ENCODE measurements at places on chromosomes 3 and 15.

GRCh38 chr15:33982516-33982915 lies 14.2 kb downstream of the CHRM5 start:
- no peak for DNase-seq

DNA sequence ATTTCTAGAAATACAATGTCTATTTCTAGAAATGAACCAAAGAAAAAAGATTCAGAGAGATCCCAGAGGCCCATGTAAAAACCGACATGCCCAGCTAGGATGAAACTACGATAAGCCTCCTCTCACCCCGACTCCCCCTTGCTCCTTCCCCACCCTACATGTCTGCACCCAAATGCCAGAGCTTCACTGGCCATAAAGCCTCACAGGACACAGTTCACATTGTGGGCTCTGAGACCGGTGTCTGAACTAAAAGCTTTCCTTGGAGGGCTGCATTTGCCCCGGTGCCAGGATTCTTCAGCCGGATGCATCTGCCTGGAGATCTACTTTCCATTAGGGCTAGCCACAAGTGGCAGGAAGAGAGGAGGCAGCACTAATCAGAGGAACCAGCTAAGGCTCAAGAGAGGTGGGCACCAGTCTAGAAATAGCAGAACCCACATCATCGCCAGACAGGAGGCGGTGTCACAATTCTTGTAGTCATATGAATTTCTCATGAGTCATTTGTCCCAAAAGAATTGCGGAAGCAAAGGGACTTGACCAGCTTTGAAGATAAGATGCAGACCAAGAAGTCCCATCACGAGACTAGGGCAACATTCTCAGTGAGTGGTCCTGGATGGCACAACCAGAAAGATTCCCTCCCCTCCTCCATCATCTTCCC lies 353.6 kb downstream of the NTRK3 start:
- no peak for DNase-seq

DNA sequence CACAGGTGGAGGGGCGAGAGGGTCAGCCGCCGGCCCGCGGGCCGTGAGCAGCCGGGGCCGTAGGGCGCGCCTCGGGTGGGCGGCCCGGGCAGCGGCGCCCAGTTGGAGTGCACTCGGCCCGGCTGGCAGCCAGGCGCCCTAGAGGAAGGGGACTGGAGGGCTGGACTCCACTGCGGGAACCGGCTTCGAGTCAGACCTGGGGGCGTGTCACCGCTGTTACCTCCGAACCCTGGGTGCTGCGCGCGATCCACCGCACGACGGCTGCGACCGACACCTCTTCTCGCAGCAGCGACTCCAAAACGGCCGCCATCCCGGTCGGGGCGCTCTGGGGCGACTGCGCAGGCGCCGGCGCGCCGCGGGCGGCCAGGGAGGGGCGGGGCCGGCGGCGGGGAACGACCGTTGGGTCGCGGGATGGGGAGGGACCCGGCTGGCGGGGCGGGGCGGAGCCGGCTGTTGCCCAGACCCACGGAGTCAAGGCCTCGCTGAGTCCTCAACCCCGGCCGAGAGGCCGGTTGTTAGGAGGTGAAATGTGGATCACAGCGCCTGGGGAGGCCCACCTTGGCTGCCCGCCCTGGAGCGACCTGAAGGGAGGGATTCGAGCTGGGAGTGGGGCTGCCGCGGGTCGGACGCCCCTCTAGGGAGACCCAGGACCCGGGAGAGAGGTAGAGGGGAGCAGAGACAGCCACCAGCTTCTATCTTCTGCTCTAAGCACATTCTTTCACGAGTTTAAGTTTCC lies at the start of gene CDAN1:
CDAN1 (minus strand) TSS at position 336 of the 736 bp plus-strand sequence; CDS start at position 310, 26 bp downstream.
- DNase-seq: peak; percentile 76

GRCh38 chr3:193016437-193016901 lies 98.8 kb upstream of the MB21D2 start:
- DNase-seq: peak; percentile 10

DNA sequence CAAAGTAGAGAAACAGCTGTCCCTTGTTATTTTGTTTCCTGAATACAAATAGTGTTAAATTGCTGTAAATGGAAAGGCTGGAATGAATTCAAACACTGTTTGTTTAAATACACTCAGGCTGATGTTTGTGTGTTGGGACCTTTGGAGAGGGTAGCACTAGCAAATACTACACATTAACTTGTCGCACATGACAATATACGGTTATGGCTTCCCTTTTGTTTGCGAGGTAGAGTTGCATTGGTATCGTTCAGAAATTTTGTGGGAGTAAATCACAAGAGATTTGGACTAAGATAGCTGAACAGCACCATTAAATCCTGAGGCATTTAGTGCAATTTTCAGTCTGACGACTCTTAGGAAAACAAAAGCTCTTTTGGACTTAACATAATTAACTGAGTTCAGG lies 213.0 kb upstream of the ROBO2 start:
- no peak for DNase-seq

GRCh38 chr3:111812701-111813100 lies 46.4 kb upstream of the PHLDB2 start:
- DNase-seq: no peak

DNA sequence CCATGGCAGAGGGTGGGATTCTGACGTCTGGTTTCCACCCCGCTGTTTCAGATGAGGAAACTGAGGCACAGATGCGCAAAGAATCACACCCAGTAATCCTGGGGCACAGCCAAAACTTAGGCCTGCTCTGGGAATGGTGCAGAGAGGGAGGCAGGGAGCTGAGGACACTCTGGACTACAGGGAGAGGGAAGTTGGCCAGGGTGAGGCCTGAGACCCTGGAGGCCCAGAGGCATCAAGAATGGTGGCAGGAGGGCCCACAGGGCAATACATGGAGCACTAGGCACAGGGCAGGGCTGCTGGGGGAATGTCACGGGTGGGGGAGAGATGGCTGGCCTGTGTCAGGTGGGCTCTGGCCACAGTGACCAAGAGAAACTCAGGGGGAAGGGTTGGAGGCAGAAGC lies 63.6 kb downstream of the TLE3 start:
- no peak for DNase-seq

- peak; percentile 79 for DNase-seq
Measured at GRCh38 chr3:179108086-179108485, 36.5 kb upstream of the ZMAT3 start.

DNA sequence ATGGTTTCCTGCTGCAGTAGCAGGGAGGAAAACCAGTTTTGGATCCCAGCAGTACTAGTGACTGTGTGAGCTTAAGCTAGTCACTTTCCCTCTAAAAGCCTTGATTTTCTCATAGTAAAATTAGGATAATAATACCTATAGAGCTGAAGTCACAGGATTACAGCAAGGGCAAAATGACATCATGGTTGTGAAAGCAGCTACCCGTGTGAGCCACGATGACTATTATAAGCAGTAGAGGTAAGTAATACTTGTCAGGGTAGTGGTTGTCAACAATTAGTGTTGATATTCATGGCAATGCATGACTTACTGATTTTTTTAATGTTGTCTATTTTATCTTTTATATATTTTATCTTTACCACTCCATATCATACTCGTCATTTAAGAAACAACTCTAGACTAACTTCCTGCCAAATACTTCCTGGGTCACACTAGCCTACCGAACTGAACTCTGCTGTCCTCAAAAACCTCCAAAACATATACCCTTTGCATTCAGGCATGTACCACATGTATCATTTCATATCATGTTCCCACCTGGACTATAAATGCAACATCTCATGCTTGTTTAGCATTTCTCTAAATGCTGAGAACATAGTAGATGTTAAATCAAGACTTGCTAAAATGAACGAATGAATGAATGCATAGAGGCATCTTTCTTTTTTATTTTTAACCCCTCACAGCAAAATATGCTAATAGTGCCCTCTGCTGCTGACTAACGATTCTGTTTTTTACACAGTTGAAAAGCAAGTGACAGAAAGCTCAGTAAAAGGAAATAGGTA lies 172.6 kb downstream of the P3H2 start:
- DNase-seq: peak; percentile 32

- DNase-seq: no peak
Measured at GRCh38 chr3:76039431-76039830, 254.1 kb upstream of the ZNF717 start.

DNA sequence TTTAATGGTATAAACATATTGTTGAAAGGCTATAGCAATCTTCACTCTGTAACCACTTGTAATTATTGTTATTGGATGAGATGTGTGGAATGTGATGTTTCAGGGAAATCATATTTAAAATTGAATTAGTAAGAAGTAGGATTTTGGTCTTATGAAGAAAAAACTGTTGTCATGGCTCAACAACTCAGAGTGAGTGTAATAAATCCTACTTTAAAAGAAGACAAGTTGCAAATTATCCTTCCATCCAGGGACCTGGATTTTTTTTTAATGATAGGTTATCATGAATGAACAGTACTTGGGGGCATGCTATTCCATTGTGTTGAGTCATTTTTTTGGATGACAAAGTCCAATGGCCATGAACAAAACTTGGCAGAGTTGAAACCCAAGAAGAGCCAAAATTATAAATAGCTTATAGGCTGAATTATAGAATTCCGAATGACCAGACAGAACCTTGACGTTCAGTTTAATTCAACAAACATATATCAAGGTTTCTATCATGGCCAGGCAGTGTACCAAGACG lies 625.5 kb upstream of the ZNF717 start:
- DNase-seq: no peak

- DNase-seq: no peak
Measured at GRCh38 chr15:70291305-70292075, 193.8 kb upstream of the TLE3 start.

- no peak for DNase-seq
Measured at GRCh38 chr3:98282205-98282604, at the start of gene OR5H2. Gene OR5H2, plus strand, starts transcription at chr3:98282505. Its CDS starts 398 bp downstream, at chr3:98282903.

DNA sequence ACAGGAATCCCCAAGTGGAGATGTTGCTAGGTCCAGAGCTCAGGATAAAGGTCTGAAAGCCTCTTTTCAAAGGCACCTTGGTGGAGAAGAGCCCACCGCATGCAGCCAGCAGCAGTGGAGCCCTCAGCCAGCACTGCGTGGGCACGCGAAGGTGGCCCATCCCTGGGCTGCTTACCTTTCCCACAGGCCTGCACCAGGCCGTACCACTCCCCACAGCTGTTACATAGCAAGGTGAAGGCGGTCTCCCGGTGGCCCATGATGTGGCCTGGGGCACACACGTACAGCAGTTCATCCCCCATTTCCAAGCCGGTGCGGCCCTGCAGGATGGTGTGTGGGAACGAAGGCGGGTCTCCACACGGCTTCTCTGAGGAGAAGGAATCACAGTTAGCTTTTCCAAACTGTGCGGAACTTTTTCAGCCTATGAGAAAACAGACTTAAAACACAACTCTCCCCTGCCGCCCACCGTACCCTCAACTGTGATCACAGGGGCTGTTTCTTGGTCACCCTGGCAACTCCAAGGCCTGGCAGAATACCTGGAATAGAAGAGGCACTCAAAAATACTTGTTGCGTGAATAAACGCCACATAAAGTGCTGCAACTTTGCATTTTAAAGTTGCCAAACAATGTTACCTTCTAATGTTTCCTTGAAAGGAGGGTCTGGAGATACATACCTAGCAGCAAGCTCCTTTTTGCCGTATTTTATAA lies 43.7 kb downstream of the SUSD5 start:
- no peak for DNase-seq

DNA sequence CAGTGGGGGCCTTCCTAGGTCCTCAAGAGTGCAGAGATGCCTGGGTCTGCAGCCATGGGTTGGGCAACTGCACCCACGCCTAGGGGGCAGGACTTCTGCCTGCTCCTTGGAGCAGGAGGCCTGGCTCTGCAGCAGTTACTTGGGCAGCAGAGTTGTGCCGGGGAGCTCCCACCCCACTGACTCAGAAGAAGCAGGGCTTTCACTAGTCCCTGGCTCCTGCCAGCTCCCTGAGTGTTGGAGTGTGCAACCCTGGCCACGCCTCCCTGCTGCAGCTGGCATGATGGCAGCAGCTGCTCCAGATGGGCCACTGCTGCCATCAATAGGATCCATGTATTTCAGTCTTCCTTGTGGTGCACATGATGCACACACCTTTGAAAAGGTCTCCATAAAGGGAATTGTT lies 40.6 kb upstream of the KCNH8 start:
- no peak for DNase-seq

DNA sequence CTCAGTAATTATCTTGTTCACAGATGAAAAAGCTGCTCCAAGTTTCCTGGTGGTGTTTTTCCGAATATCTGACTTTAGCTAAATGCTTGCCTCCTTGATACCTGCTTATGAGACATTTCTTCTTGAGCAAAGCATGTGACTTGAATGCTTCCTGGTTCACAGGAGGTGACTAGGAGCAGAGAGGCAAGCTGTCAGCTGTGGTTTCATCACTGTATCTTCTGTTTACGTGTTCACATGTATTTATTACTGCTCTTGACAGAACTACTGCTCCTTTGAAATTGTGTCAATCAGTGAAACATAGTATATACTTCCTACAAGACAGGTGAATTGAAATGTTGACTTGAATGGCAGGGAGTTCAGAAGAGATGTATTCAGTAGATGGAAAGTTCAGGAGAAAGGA lies 8.9 kb upstream of the SPPL2A start:
- no peak for DNase-seq

- DNase-seq: no peak
Measured at GRCh38 chr3:132545471-132545870, 51.6 kb upstream of the ACKR4 start.

GRCh38 chr3:27024493-27024892 lies 344.7 kb downstream of the NEK10 start:
- DNase-seq: no peak

GRCh38 chr3:29690686-29691353 lies 409.9 kb downstream of the RBMS3 start:
- DNase-seq: no peak

DNA sequence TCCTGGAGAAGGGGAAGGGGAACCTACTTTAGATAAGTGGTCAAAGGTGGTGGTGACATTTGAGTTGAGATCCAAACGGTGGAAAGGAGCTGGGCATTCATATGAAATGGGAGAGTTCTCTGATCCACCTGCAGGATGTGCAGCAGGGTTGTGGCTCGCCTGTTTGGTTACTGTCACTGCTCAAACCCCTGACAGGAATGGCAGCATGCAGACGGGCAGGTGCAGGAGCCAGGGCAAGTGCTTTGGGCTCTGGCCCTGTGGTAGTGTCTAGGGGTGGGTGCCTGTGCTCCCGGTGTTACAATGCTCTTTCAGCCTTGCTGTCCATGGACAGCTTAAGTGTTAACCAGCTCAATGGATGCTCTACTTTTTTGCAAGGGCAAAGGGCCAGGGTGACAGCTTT lies 18.5 kb downstream of the PAQR9 start:
- DNase-seq: no peak

GRCh38 chr15:41558400-41559238 lies at the start of gene TYRO3:
Gene TYRO3, plus strand, starts transcription at chr15:41559212. Its CDS starts 46 bp downstream, at chr15:41559258.
- peak; percentile 32 for DNase-seq

DNA sequence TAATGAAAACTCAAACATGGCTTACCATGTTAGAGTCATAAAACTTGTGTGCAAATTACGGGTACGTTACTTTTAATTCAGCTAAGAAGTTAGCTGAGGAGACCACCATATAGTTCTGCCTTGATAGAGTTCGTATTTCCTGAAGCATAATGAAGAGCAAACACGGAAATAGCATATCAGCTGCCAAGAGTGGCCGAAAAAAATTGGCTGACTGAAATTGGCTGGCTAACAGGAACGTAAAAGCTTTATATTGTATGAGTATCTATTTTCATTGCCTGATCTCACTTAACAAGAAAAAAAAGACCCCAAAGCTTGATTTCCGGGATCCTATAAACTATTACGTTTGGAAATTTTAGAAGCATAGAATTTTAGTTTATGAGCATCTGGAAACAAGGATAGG lies 1222.9 kb downstream of the ZPLD1 start:
- no peak for DNase-seq
